H1 (cell line): ENCODE measurements at places on chromosomes 4 and X. TPM values are rescaled to one million over a fixed set of nuclear protein-coding genes. Genes with fewer than 3 reads are reported as not detected.

The NWD2 gene
- total RNA-seq = not detected in 2 replicates

The NKX3-2 gene
- total RNA-seq = 0.11 and 0.13 TPM in 2 replicates

The FIP1L1 gene
- 53.7 and 56.9 TPM in 2 replicates for total RNA-seq

The ABCE1 gene
- 125 and 126 TPM in 2 replicates for total RNA-seq

The MAGEA9B gene
- total RNA-seq = not detected in 2 replicates

The FRG2 gene
- total RNA-seq = not detected in 2 replicates
